ENCODE measurements at places on chromosomes 1 and 21. TPM values are rescaled to one million over a fixed set of nuclear protein-coding genes. Genes with fewer than 3 reads are reported as not detected.

Gene REN
- 1.2 TPM for polyA plus RNA-seq

Gene TENT5C
- 1.5 TPM for polyA plus RNA-seq

Gene OR2T12
- polyA plus RNA-seq, result not detected

DNA sequence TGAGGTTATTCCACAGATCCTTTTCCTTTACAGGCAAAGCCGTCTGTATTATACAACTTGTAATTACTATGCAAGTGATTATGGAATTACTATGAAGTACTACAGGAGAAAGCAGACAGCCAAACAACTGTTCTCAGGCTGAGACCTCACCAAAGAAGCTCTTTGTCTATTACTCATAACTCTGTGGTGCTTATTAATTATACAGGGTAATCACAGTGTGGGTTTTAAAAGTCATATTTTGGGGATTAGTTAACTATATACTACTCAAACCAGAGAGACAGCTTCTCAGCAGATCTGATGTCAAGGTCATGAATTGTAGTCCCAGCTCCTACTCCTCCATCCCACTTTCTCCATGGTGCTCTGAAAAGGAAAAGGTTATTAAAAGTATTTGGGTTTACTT is 49.6 kb downstream of the CTTNBP2NL start:
- DNase-seq, result peak; percentile 39
- H3K36me3 ChIP-seq, result peaks cover 17% of the 10 kb centered on the region
- peaks cover 12% of the 10 kb centered on the region for H3K4me1 ChIP-seq
- H3K27ac ChIP-seq, result no peak overlapping the region

DNA sequence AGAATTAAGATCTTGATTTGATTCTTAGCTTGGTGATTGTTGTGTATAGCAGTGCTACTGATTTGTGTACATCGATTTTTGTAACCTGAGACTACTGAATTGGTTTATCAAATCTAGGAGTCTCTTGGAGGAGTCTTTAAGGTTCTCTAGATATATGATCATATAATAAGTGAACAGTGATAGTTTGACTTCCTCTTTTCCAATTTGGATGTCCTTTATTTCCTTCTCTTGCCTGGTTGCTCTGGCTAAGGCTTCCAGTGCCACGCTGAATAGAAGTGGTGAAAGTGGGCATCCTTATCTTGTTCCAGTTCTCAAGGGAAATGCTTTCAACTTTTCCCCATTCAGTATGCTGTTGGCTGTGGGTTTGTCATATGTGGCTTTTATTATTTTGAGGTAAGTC is 61.5 kb upstream of the LYST start:
- H3K27ac ChIP-seq, result no peak overlapping the region
- DNase-seq, result no peak
- H3K4me3 ChIP-seq, result no peak overlapping the region
- H3K4me1 ChIP-seq, result peaks cover 7% of the 10 kb centered on the region
- no peaks in the 10 kb centered on the region for H3K36me3 ChIP-seq

GRCh38 chr1:9341301-9341845 is 48.7 kb downstream of the SPSB1 start:
- peaks cover 9% of the 10 kb centered on the region for H3K4me1 ChIP-seq
- H3K27me3 ChIP-seq, result no peaks in the 10 kb centered on the region
- H3K36me3 ChIP-seq, result no peaks in the 10 kb centered on the region
- H3K27ac ChIP-seq, result no peak overlapping the region

GRCh38 chr1:19639999-19640362 is 4.1 kb upstream of the NBL1 start:
- no peaks in the 10 kb centered on the region for H3K36me3 ChIP-seq
- H3K4me3 ChIP-seq, result no peak overlapping the region
- H3K27me3 ChIP-seq, result no peaks in the 10 kb centered on the region
- peak; percentile 34 for DNase-seq
- H3K27ac ChIP-seq, result no peak overlapping the region

DNA sequence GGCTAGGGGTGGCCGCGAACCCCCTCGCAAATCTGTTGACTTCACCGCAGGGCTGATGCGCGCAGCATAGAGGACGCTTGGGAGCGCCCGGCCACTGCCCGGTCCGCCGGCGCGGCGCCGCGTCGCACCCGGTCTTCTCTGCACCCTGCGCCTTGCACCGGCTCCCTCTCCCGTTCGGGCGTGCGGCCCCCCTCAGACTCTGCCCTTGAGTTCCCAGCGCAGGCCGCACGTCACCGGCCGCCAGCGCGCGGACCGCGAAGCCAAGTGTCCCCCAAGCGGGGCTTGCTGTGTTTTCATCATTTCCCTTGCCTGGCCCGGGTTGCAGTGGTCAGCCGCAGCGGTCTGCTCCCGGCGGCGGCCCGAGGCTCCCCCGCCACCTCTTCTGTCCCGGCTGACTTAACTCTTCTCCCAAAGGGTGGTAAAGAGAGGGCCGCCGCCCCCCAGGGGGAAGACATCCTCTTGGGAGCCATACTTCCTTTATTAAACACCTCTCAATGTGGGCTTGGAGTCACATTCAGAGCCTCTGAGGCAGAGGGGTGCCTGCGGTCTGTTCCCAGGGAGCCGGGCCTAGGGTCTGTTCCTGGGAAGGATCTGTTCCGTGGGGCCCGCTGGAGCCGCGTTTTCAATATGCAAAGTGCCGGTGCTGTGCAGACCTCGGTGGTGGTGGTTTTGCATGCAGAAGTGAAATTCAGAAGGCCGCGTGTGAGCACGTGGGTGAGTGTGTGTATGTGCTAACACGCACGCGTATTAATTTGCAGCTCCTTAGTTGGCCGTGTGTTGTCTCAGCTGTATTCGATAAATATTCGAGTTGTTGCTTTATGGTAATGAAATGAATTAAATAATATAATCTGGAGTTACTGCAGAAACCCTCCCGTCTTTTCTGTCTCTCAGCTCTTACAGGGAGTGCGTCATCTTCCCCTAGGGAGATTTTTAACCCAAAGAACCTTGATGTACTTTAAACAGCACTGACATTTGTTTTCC is 17.6 kb downstream of the PBX1 start:
- peaks cover 15% of the 10 kb centered on the region for H3K4me1 ChIP-seq
- peak overlapping the region; percentile 10 for H3K4me3 ChIP-seq
- peaks cover 8% of the 10 kb centered on the region for H3K36me3 ChIP-seq
- H3K27ac ChIP-seq, result peak overlapping the region; percentile 84
- H3K27me3 ChIP-seq, result no peaks in the 10 kb centered on the region
